NCI-H1694 (cell line): ENCODE measurements at places on chromosomes 3 and 15.
A peak's percentile ranks its signal among the peaks of the same experiment; 100 is the strongest.

DNA sequence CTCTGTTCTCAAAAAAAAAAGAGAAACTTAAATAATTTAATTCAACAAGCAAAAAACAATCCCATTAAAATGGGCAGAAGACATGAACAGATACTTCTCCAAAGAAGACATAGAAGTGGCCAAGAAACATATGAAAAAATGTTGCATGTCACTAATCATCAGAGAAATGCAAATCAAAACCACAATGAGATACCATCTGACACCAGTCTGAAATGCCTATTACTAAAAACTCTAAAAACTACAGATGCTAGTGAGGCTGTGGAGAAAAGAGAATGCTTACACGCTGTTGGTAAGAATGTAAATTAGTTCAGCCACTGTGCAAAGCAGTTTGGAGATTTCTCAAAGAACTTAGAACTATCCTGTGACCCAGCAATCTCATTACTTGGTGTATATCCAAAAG, 382.9 kb downstream of the OTOL1 start:
- DNase-seq, result no peak

- no peak for DNase-seq
Measured at GRCh38 chr3:180421721-180422120, 180.2 kb upstream of the TTC14 start.

- no peak for DNase-seq
Measured at GRCh38 chr3:43286841-43287499, 630 bp downstream of the SNRK start.

DNA sequence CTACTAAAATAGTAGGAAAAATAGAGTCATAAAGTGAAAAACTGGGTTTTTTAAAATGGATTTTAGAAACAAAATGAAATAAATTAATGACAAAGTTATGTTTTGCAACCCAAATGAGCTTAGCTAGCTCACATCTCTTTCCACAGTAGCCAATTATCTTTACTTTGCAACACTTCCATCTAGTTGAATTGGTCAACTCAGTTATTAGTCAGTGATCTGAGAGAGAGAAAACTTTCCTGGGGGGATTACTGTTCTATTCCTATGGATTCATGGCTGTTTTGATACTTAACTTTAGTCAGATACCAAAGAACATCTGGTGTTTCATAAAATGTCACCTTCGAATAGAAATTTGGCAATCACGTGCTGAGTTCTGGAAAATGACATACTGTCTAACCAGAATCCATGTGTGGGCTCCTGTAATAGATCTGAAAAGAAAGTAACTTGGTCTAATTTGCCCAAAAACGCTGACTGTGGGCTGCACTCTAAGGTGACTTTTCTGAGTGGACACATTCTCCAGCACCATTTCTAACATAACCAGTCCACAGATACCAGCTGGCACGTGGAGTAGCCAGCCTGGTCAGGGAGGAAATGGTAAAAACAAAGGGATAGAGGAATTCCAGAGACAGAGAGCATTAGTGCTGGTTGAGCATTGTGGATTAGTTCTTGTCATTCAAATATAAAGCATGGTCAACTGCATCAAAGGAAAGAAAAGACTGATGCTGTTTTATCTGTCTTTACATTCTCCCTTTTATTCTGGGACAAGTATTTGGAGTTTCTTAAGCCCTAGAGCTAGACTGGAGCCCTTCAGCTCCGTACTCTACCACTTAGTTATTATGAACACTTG, 45.2 kb upstream of the CCDC80 start:
- DNase-seq, result no peak

GRCh38 chr3:141360888-141361598, 7.3 kb upstream of the ZBTB38 start:
- peak; percentile 16 for DNase-seq

- DNase-seq, result no peak
Measured at GRCh38 chr3:182165234-182165633, 453.5 kb downstream of the SOX2 start.

DNA sequence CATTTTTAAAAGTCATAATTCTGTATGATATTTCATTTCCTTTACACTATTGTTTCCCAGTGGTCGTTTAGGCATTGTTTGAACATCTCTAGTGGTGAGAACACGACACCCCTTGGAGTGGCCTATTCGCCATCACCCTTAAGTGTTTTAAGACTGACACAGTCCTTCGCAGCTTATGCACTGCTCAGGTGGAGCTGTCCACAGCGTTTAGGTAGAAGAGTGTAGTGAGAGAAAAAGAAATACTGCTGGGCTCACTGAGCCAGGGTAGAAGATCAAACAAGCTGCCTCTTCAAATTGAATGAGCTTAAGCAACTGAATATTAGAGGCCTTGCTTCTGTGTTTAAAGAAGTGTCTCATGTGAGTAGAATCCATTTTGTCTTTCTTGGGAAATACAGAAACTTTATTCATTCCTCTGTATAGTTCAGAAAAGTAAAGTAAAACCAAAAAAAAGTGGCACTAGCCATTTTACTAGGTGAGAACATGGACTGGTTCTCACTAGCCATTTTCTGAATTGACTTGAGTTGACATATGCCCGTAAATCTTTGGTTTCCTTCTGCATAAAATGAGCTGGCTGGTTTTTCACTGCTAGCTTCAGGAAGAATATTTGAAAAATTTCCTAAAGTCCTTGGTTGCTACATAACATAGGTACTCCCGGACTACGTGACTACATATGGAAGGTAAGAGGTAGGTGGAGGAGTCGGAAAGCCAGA, 155.9 kb downstream of the P3H2 start:
- DNase-seq, result no peak

GRCh38 chr3:707041-707440, 385.8 kb upstream of the CNTN6 start:
- DNase-seq, result no peak

- no peak for DNase-seq
Measured at GRCh38 chr3:130933801-130934345, 40.0 kb downstream of the ATP2C1 start.

- no peak for DNase-seq
Measured at GRCh38 chr15:54850101-54850500, 346.6 kb downstream of the RSL24D1 start.

DNA sequence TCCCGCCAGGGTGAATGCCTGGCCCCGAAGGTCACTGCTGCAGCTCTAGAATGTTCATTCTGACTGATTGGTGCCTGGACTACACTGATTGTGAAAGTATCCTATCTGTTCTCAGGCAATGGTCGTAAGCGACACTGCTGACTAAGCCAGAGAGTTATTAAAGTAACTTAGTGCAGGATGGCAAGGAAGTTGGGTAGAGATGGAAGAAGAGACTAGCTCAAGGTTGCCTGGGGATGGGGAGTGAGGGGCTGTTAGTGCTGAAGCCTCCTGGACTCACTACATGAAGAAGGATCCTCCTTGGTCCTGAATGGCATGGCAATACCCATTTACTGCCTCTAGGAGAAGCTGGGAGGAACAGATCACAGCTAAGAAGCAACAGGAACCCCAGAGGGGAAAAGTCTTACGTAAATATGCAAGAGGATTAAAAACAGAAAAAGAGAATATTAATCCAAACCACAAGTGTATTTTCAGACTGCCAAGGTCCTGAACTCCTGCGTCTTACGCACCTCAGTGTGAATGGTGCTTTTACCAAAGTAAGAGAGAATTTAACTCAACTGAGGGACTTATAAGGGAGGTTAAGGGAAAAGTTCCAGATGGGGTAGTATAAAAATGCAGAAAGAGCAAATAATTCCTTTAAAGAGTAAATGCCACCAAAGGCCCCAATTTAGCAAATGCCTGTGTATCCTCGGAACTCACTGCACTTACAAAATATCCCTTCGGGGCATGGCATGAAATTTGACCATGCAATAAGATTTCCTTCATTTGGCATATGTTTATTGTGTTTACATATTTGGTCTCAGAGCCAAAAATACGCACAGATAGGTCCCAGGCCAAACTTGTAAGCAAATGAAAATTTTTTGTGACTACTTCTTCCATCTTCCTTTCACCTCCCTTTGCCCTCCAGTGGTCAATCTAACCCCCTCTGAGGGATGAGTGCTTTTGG, 64.0 kb upstream of the DGKG start:
- no peak for DNase-seq

DNA sequence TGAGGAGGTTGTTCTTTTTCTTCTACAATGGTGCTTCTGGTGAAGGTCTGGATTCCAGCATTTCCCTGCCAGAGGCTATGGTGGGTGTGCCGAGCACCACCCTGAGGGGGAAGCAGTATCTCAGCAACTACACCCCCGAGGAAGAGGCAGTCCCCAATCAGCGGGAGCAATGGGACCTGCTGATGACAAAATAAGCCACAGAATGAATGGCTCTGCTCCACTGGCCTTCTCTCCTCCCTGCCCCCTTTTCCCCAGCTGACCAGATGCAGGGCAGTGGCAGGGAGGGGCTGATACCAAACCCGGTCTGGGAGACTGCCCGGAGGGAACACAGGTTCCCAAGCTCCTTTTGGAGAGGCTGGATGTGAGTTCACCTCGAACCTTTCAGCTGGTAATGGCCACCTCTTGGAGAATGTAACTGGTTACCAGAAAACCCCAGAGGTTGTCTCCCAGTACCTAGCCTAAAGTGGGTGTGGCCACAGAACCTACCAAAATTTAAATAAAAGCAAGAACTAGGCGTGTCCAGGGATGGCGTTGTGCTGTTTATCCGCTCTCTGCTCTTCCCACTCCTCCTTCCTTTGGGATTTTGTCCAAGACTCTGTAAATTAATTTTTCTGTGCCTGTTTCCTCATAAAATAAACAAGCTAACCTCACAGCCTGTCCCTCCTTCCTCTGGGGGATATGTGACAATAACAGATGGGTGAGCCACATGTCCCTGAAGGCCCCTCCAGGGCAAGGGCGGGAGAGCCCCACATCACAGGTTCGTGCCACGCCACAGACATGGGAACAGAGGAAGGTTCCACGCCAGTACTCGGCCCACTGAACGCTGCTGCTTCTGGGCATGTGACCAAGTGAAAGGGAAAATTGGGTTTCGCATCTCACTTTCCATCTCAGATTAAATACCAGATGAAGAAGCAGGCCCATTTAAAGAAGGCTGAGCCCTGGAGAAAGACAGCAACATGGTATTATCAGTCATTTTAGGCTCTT, 35.1 kb upstream of the SPTBN5 start:
- DNase-seq, result peak; percentile 71

DNA sequence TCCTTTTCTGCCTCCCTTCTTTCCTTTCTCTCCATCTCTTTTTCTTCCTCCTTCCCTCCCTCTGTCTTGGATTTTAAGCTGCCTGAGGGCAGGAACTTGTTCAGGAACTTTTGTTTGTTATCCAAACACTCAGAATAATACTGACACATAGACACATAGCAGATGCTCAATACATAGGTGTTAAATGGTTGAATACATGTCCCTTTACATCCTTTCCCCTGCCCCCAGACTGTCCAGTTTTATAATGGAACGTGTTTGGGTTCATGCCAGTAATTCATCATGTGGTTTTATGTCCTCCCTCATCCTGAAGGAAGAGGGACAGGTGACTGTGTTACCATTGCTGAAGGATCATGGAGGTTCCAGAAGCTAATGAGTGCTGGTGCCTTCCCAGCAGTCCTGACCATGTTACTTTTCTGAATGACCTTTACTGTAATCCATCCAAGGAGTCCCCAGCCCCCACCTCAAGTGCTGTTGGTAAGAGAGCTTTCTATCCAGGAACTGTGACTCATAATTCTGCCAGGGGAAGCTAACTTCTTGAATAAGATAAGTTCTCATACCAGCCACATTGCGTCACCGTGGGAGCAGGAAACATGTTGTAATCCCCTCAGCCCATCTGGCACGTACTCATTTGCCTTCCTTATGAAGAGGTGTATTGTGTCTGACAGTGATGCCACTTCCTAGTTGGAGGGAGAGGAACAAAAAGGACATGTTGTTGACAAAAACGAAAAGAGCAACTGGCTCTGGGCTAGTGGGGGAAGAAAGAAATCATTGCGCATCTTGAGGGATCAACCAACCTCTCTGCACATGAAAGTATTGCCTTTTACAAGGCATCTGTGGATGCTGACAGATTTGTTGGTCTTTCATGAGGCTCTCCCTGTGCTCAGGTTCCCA, 52.4 kb downstream of the IL1RAP start:
- DNase-seq, result no peak

- no peak for DNase-seq
Measured at GRCh38 chr3:176951144-176951543, 246.1 kb downstream of the TBL1XR1 start.

DNA sequence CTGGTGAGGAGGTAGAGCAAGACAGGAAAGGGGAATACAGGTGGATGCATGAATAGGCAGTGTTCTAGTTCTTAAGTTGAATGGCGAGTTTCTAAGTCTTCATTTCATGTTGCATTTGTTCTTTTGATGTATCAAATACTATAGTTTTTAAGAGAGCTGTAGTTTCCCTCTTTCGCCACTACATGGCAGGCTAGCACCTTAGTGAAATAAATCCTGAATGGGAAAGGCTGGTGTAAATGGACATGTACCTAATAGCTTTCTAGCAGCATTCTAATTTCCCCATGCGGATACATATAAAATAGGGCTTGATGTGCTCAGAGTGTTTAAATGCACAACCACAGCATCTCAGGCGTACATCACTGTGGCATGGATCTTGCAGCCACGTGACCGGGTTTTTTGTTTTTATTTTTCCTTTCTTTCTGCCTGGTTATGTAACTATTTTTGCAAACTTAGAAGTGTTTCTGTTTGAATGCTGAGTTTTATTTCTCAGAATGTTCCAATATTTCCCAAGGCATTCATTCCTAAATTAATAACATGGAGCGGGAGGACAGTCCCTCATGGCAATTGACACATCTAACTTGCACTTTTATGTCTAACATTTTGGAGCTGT, 23.5 kb upstream of the CLN6 start:
- DNase-seq, result peak; percentile 68

DNA sequence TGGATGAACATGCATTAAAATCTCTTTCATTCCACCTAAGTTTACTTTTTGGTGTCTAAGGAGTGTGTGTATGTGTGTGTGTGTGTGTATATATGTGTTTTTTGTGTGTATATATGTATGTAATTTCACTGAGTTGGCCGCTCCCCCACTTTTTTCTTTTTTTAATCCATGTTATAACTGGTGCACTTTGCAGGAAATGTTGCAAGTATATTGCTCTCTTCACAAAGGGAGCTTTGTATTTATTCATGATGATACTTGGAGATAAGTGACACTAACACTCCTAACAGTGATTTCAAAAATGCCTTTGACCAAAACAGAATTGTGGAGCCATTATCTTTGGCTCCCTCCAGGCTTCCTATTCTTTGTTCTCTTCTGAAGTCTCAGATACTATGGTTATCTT, 95.8 kb downstream of the FNDC3B start:
- no peak for DNase-seq

DNA sequence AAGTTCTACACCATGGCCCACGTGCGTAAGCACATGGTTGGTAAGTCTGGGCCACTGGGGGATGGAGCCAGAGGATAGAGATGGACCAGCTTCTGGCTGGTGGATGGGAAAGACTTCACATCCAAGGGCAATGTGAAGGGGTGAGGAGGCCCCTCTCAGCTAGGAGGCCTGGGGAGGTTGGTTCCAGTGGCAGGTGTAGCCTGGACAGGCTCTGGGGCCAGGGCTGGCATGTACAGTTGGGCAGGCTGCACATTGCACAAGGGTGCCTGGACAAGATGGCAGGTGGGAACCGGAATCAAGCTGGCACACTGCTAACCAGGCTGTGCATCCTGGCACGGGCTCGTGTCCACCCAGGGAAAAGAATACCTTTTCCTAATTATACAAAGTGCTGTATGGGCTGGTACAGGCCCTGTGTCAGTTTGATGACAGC, 8.1 kb downstream of the ZBTB47 start:
- DNase-seq, result no peak
